RPMI7951 (cell line): ENCODE measurements at places on chromosomes 4 and X.
A peak's percentile ranks its signal among the peaks of the same experiment; 100 is the strongest.

- DNase-seq: no peak
These were observed 40.3 kb upstream of the NFXL1 start for GRCh38 chr4:47954677-47955076.

- DNase-seq: no peak
These were observed 148.9 kb downstream of the SOX3 start for GRCh38 chrX:140355922-140356321.

DNA sequence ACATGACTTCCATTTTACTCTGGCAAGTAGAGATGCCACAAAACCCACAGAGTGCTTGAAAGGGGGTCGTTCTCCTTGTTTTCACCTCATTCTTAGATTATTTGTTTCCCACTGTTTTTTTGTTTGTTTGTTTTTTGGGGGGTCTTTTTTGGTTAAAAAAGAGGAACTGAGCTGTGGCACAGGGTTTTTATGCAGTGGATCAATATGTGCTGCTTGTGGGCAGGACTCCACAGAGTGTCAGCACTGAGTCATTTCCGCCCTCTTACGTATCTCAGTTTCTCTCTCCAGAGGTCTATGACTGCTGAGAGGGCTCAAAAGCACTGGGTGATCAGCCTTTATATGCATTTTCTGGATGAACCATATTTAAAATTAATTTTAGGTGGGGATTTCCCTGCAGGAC is 268.1 kb upstream of the GRID2 start:
- DNase-seq: peak; percentile 35

DNA sequence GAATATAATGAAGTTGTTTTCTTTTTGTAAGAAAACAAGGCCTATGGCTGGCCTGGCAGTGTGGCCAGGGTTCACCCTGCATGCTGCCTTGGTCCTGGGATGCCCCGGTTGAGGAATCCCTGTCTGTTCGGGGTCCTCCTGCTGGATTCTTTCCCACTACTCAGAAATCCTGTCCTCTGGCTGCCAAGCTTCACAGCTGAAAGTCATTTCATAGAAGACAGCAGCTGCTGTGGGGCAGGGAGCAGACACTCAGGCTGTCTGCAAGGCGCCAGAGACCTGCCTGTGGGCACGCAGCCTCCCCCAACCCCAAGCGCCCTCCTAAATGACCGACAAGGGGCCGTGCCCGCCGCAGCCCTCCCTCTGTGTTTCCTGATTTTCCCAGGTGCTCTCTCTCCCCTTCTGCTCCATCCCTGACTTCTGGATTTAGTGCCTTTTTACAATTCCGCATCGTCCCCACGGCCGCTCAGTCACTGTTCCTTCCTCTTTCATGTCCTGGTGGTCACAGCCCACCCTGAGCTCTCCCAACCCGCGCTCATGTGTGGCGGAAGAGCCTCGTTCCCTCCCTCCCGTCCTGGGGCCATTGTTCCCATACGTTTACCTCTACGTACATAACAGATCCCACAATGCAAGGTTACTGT is 27.5 kb downstream of the ZFYVE28 start:
- DNase-seq: no peak

DNA sequence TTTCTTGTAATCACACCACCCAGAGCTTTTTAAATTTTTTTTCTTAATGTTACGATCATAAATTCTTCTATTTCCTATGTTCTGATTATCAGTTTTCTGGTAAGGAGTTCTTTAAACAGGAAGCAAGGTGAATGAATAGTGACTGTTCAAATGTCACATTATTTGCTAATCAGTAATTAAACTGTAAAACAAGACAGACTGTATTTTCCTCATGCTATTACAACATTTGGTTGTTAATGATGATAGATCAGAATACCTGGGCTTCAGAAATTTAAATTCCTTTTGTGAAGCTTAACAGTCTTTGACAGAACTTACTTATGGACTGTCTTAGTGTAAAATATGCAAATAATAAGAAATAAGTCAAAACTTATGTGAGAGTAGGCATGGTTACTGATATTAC is 41.4 kb downstream of the CLCN3 start:
- DNase-seq: no peak

DNA sequence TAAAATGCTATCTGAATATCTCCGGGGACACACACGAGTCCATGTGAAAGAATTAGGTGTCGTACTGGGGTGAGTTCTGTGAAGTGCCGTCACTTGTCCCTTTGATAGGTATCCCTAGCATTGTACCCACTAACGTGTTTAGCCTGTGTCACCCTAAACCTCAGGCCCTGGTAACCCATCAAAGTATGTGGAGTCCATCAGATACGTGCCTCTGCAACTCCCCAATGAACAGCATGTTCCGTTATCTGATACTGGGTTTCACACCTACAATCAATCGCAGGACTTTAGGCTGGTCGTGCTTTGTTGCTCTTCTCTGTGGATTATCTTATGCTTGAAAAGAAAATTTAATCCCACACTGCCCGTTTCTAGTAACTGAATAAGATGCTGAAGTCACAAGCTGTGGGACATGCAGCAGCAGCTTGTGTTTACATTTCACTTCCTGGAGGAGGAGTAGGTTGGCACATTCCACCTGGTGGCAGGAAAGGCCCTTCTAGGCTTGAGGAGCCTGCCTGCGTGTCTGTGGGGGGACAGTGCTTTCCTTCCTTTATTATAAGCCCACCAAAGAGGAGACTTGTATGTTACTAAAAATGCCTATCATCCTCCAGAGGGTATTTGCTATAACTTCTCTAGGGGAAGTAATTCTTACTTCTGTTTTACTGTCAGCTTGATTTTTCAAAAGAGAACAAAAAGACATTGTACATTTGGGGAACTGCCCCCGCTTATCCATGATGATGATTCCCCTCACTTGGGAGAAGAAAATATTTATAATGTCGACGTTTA is 127.2 kb downstream of the FNIP2 start:
- DNase-seq: no peak

GRCh38 chr4:32909736-32910135 is 2189.6 kb downstream of the PCDH7 start:
- no peak for DNase-seq

- DNase-seq: peak; percentile 62
These were observed 16.2 kb upstream of the SYTL4 start for GRCh38 chrX:100748108-100748507.

DNA sequence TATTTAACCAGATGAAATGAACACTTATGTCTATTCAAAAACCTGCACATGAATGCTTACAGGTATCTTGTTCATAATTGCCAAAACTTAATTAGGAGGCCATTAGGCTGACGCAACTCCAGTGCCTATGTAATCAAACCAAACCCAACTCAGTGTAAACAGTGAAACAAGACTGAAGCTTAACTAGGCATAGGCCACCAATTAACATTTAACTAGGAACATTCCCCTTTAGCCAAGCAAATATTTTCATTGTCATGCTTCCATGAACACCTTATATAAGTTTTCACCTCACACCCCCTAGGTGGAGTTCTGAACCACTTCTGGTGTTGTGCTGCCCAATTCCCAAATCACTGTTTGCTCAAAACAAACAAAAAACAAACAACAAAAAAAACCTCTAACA is 686.0 kb downstream of the STPG2 start:
- DNase-seq: no peak

DNA sequence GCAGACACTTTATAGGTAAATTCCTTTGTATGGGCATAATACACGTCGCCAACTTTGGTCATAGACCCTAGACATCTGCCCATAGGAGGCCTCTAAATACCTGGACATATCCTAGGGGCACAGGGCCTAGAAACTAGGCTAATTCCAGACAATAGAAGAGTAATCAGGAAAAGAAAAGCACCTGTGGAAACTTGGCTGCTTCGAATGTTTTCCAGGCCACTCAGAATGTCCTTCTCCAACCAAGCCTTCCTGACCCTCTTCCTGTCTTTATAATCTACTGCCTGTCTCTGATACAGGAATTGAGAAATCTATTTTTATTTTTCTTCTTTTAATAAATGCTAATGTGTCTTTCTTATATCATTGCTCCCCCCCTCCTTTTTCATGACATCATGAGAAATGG is 493.1 kb downstream of the IL15 start:
- DNase-seq: no peak

- no peak for DNase-seq
These were observed 192.3 kb downstream of the SCFD2 start for GRCh38 chr4:53173576-53173975.

DNA sequence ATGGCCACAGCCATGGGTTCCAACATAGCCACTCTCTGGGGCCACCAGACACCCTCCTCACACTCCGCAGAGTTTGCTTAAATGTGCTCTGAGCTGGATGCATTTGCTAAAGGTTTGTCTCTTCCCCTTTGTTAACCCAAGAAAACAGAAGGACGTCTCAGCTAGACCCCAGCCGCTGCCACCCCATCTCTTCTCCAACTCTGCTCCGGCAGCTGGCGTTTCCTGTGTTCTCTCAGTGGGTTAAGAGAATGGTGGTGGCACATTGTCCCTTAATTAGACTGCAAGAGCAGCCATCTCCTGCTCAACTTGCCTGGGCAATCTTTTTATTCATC is 43.7 kb upstream of the FAM9C start:
- no peak for DNase-seq

- no peak for DNase-seq
These were observed 56.1 kb downstream of the SLC7A11 start for GRCh38 chr4:138185859-138186645.

DNA sequence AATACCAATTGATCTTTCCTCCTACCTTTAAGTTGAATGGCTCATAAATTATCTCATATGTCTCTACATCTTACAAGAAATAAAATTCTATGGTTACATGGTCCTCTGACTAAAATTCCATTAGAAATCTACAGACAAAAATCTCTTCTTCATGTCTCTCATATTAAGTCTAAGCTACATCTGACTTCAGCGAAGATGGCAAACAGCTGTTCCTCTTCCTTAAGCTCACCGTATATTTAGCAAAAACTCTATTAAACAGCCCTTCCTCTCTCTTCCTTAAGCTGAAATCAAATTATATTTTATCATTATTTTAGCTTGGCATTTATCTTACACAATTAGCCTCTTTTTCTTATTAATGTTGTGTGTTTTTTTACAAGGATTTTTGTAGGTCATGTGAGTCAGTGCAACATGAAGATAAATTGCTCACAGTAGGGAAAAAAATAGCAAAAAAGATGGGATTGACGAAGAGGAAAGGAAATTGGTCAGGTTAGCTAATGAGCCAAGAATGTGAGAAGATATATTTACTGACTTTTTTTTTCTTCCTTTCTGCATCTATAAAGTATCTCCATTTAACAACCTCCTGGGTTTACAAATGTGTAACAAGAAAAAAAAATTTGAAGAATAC is 2412.8 kb downstream of the ARAP2 start:
- peak; percentile 50 for DNase-seq

- DNase-seq: no peak
These were observed 9.1 kb upstream of the METTL14 start for GRCh38 chr4:118676128-118676527.
